Amniotic stem cell (primary cell): ENCODE measurements at places on chromosomes 5 and 9.
A peak's percentile ranks its signal among the peaks of the same experiment; 100 is the strongest.

- DNase-seq: no peak
These were observed 76.1 kb downstream of the HMHB1 start for GRCh38 chr5:143887903-143888665.

DNA sequence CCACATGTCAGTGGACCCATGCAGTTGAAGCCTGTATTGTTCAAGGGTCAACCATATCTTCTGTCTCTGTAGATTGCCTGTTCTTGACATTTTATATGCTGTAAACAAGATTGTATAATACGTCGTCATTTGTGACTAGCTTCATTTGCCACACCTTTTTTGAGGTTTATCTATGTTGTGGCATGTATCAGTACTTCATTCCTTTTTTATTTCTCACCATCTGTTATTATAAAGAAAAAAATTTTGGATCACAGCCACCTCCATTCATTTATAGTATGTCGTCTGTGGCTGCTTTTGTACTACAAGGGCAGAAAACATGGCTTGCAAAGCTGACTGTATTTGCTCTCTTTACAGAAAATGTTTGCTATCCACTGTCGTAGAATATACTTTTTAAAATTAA, 72.4 kb downstream of the TEK start:
- DNase-seq: no peak

GRCh38 chr5:75756981-75757380, 39.7 kb upstream of the POC5 start:
- no peak for DNase-seq

- DNase-seq: no peak
These were observed 670 bp upstream of the KIF2A start for GRCh38 chr5:62305358-62305714.

DNA sequence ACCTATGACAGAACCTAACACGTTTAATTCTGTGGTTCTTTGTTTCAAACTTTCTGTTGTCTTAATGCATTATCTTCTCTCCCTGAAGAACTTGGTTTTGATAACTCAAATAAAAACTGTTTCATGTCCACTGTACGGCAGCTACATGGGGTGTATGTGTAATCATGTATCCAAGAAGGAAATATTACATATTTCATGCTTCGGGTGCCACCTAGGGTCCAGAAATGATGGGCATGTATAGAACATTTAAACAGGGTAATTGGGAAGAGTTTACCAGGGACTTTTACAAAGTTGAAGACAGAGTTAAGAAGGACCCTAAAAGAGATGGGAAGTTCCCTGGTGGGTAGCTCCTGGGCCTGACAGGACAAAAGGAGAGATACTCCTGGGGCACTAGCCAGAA, 291.3 kb downstream of the FBXL7 start:
- no peak for DNase-seq

DNA sequence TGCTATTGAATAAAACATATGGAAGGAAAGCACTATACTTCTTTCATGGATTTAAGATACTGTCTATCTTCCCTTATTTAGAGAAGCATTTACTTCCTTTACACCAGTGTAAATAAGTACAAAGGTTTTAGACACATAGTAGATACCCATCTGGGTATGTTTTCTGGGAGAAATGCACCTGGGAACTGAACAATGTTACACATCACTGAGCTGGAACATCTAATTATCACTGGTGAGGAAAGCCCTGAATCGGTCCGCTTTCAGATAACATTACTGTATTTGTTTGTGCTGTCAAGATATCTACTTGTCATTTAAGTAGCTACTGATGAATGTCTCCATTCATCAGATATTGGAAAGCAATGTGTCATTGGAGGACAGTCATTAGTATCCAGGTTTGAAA, 964.7 kb upstream of the PTPRD start:
- no peak for DNase-seq

DNA sequence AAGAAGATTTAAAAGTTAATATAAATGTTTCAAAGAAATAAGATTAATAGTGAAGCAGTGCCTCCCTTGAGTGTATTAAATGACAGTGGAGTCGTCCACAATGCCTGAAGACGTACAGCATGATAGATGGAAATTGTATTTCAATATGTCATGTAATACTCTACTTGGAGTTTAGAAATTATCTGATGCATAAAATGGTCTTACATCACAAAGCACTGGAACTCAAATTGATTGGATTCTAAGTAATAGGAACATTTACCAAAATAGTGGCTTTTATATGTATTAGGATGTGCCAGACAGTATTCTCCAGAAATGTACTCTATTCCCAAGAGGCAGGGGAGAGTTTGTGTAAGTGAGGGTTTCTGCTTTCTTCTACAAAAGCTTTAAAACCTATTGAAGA, 49.4 kb downstream of the CDH10 start:
- DNase-seq: no peak

- DNase-seq: no peak
These were observed 118.9 kb downstream of the TRIO start for GRCh38 chr5:14261856-14262611.

DNA sequence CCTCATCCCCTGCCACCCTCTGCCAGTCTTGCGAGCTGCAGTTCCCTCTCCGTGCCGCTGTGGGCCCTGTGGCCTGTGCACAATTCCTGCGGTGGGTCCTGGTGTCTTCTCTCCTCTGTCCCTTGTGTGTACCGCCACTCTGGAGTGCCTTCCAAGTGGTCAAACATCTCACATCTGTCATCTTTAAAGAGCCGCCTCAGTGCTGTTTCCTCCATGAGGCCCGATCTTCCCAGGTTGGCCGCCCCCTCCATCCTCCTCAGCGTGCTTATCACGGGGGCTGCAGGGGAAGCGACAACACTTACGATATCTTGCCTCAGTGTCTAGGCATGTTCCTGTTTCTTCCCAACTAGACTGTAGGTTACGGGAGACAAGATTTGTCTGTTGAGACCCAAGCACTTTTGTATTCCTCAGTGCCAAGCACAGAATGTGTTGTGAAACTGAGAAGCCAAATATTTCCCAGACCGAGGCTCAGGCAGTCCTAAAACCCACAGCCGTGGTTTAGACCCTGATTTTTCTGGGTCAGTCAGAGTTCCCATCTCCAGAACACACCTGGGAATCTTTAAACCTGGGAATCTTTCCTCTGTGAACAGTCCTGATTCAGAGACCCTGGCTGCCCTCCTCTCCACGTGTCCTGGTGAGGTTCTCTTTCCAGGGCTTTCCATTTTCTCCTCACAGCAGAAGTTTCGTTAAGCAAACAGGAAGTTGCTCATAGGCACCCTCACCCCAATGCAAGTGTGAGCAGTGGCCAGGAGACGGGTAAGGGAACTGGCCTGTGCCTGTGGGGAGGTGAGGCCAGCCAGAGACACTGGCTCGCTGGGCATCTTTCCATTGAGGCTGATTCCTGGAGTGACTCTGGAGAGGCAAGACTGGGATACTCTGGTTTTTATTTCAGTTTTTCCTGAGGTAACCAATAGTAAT, 28.8 kb downstream of the SLC46A2 start:
- DNase-seq: no peak

DNA sequence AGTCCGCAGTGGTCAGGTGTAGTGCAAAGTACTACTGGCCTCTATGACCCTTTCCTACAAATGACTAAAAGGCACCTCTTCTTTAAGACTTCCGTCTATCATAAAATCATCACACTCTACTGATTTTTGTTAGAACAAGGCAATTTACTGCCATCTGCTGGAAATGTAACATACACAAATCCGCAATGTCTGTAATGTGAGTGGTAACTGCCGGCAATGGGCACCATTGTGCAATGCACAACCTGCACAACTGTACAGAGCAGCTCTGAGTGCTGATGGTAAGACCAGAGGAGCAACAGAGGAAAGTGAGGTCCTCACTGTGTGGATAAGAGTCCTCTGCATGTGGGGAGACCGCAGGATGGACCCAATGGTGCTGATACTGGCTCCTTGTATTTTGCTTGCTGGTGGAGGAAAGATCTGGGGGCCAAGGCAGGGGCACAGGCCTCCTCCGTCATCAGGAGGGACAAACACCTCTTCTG, 103.7 kb downstream of the ATPSCKMT start:
- no peak for DNase-seq

- no peak for DNase-seq
These were observed 9.0 kb downstream of the RGS14 start for GRCh38 chr5:177366528-177367322.

DNA sequence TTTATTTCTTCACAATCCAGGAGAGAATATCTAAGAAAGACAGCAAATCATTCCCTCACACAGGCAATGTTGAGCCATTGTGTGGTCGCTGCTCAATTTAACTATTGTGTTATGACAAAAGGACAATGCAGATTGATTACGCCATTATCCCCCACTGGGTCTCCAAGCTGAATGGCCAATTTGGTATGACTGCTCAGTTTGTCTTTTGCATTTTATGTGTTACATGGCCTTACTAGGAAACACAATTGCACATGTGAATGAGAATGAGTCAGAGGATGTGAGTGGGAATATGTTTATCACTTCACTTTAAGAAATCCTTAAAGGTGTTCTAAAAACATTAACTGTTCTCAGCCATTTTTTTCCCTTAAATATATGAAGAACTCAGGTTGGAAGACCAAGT, 108.3 kb downstream of the FAM174A start:
- no peak for DNase-seq

DNA sequence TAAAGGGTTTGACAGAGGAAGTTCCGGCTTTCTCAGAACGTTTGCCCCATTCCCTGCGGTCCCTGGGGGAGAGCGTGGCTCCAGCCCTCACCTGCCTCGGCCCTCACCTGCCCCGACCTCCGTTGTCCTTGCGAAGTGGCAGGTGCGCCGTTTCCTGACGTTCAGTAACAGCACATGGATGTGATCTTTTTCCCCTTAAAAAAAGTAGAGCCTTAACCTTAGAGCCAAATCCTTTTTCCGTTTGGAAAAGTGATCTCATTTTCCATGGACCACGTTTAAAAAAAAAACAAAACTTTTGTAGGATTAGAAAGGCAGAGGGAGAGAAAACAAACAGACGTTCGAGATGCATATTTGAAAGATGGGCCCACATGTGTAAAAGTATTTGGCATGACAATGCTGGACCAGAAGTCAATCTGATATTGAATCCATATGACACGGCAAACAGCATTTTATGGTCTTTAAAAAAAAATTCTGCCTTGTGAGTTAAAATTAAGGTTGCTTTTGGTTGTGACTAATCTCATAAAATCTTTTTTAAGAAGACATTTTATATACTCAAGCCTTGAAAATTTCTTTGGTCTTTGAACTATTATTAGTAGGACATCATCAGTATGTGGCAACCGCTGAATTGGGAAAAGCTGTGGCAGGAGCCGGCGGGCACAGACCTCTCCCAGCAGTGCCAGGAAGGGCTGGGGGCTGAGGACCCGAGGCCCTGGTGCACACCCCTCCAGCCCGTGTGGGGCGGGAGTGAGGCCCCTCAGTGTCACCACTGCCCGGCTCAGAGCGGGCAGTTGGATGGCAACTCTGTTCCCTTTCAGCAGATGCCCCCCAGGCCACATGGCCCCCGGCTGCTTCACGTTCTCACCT, 42.5 kb upstream of the EXOC3 start:
- DNase-seq: peak; percentile 75

DNA sequence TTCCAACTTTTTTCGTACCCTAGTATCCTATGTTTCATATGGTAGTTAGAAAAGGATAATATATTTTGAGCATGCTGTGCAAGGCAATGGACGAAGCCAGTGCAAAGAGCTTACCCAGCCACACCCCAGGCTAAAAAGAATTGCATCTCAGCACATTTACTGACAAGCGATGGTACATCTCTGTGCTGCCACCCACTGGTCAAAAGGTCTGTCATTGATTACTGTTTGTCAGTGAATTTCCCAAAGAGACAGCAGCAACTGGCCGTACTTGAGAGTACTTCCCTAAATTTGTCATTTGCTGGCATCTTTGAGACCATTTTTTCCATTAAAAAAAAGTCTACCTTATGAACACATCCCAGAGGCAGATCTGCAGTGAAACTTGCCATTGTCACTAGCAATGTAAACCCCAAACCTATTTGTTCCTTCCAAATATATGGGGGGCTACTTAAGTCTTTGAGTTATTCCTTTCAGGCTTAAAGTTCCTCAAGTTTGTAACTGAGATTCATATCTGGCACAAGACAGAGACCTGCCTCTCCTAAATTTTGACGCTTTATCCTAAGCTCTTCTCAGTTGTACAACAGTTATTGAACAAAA, 184.3 kb downstream of the CTNND2 start:
- no peak for DNase-seq

DNA sequence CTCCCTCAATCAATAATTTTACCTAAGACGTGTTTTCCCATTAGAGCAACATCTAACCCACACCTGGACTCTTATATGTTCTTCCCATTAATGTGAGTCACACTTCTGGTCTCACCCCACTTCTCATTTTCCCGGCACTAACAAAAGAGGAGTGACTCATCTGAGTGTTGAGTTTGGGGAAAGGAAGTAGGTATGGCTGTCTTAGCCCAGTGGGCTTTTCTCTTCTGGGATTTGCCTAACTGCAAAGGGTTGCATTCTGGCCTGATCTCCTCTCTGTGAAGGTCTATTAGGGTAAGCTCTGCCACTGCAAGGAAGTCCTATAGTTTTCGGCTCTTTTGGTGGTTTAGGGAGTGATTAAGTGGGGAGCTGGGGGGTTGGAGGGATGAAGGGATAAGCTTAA, 195.6 kb downstream of the KIAA0825 start:
- no peak for DNase-seq

DNA sequence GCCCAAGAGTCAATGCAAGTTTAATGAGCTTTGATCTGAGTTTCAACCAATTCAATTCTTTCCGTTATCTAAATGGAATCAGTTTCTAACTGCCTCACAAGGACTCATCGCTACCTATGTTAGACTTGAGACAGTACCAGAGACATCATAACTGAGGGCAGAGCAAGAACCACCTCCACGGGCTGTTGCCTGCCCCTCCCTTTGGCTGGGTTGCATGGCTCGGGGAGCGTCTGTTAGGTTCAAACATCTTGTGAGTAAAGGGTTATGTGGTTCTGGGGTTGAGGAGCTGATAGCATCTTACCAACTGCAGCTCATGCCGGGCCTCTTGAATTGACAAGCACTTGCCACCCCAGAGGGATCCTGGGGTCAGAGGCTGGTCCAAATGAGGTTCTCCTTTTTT, 457.9 kb downstream of the ENC1 start:
- DNase-seq: no peak

GRCh38 chr5:67350185-67350584, 153.6 kb upstream of the CD180 start:
- no peak for DNase-seq

DNA sequence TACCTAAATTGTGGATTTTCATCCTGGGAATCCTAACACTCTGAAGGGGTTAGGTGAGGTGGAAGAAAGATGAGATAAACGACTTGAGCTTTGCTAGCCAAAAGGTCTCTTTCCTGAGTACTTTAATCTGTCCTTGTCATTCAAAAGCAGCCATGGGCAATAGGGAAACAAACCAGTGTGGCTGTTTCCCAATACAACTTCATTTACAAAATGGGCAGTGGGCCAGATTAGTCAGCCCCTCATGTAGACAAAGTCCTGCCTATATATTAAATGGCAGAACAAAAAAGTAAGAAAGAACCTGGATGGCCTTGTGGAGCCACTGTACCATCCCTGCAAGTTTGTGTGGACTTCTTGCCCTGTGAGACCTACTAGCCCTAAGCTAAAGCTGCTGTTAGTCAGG, 51.0 kb upstream of the NFIL3 start:
- no peak for DNase-seq

- DNase-seq: no peak
These were observed 102.5 kb downstream of the LIFR start for GRCh38 chr5:38453921-38454320.

GRCh38 chr5:82424211-82424610, 146.1 kb upstream of the RPS23 start:
- DNase-seq: no peak

GRCh38 chr5:67014957-67015400, 181.6 kb downstream of the CD180 start:
- no peak for DNase-seq

- DNase-seq: no peak
These were observed 14.1 kb downstream of the TCF7 start for GRCh38 chr5:134128648-134128995.
